Left ventricle myocardium superior (tissue), 1 donor: ENCODE measurements at places on chromosomes 1 and 21. TPM values are rescaled to one million over a fixed set of nuclear protein-coding genes. Genes with fewer than 3 reads are reported as not detected.

The CRP gene
- total RNA-seq, result not detected

The RAB7B gene
- 1.6 TPM for total RNA-seq

DNA sequence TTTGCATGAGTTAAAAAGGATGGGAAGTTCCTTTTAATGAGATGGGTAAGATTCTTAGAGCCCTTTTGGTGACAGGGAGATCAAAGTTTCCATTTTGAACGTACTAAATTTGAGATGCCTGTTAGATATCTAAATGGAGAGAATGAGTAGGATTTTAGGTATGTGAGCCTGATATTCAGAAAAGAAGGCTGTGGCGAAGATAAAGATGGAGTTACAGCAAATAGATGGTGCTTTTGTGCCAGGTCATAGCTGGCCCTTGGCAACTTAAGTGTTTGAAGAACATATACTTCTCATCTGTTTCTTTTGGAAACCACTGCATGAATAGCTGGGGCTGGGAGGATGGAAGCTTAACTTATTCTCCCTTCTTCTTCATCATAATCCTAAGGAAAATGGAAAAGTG lies 282.5 kb downstream of the PTBP2 start:
- no peak for DNase-seq

- DNase-seq, result no peak
Measured at GRCh38 chr1:17118268-17118667, 983 bp downstream of the PADI2 start.

GRCh38 chr21:31476263-31477022 lies 132.4 kb upstream of the TIAM1 start:
- DNase-seq, result no peak

DNA sequence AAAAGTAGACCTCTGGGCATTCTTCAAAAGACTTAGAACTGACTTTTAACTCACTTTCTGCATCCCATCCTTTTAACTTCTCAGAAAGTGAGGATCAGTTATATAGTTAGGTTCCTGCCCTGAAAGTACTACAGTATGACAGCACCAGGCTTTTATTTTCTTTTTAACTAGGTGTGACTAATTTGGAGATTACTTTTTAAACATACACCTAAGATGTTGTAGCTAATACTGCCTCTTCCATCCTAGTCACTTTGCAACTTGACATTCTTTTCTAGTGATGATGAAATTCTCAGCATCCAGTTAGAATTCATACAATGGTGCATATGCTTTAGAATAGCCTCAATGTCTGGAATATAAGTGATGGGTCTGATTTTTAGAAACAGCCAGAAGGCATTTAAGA lies 24.6 kb downstream of the RUNX1 start:
- no peak for DNase-seq

DNA sequence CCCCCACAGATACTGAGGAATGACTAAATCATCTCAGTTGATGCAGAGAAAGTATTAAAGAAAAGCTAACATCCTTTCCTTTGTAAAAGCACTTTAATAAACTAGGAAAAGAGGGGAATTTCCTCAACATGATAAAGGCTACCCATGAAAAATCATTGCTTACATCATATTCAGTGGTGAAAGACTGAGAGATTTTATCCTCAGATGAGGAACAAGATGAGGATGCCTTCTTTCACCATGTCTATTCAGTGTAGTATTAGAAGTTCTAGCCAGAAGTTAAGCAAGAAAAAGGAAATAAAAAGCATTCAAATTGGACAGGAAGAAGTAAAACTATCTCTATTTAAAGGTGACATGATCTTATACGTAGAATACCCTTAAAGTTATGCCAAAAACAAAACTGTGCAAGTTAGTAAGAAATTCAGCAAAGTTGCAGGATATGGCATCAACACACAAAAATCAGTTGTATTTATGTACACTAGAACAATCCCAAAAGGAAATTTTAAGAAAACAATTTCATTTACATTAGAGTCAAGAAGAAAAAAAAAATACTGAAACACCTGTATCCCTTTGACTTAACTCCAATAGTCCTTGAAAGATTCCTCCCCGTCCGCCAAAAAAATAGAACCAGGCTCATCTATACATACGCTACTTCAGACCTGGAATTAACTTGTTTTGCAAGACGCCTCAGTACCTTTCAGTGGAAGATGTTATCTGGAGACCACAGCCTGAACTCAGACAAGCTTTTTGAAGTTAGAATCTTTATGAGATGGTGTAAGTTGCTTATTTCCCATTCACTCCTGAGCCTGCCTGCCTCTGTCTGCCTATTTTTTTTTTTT lies 17.5 kb downstream of the ZMYM4 start:
- DNase-seq, result no peak

- no peak for DNase-seq
Measured at GRCh38 chr1:245475961-245476516, 321.3 kb downstream of the KIF26B start.

The CA6 gene
- not detected for total RNA-seq

DNA sequence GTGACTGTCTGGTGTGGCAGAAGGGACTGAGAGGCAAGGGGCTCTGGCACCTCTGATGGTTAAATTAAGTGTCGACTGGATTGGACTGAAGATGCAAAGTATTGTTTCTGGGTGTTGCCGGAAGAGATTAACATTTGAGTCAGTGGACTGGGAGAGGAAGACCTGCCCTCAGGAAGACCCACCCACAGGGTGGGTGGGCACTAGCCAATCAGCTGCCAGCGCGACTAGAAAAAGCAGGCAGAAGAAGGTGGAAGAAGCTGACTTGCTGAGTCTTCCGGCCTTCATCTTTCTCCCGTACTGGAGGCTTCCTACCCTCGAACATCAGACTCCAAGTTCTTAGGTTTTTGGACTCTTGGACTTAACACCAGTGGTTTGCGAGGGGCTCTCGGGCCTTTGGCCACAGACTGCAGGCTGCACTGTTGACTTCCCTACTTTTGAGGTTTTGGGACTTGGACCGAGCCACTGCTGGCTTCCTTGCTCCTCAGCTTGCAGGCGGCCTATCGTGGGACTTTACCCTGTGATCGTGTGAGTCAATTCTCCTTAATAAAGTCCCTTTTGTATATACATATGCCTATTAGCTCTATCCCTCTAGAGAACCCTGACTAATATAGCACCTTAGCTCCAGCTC lies 79.6 kb downstream of the KAZN start:
- DNase-seq, result no peak

DNA sequence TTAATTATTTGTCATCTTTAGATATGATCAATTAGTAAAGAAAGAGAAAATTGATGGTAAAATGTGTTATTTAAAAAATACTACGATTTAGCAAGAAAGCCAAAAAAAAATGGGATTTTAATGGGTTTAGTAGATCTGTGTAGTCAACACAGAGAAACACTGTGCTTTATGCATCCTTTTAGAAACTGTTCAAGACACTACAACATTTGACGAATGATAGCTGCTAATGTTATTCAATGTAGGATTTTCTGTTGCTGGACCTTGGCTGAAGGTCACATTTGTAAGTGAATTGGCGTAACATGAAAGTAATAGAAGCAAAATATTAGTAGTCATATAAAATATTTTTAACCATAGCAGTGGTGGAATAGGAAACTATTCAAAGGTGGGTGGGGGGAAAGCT lies 1293.9 kb downstream of the NCAM2 start:
- no peak for DNase-seq

GRCh38 chr1:45583666-45584350 lies at the start of gene NASP:
Gene NASP (plus strand): TSS chr1:45584041. CDS start chr1:45584147, 106 bp downstream.
- DNase-seq, result peak; percentile 93

The COL18A1 gene
- total RNA-seq, result 52.4 TPM

GRCh38 chr1:93394514-93394913 lies 48.8 kb downstream of the DR1 start:
- DNase-seq, result no peak

DNA sequence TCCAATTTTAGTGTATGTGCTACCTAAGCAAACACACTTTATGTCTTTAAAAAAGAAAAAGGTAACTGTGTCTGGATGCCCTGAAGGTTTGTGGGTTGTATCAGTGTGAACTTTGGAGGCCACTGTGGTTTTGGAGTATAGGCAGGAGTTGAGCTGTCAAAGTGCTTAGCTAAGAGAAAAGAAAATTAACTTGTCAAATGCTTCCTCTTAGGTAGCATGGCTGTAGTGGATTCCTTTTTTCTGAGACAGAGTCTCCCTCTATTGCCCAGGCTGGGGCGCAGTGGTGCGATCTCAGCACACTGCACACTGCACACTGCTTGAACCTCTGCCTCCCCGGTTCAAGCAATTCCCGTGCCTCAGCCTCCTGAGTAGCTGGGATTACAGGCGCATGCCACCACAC lies 11.2 kb upstream of the SLC41A1 start:
- no peak for DNase-seq

DNA sequence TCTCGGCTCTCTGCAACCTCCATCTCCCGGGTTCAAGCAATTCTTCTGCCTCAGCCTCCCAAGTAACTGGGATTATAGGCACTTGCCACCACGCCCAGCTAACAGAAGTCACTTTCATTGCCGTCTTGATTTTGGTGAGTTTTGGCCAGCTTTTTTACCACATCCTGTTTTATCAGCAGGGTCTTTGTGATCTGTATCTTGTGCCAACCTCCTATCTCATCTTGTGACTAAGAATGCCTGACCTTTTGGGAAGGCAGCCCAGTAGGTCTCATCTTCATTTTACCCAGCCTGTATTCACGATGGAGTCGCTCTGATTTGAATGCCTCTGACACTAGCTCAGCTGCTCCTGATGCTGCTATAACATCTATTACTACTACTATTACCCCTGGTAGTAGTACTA lies 46.8 kb upstream of the BARHL2 start:
- DNase-seq, result no peak

The MMEL1 gene
- total RNA-seq, result not detected

- no peak for DNase-seq
Measured at GRCh38 chr1:202831906-202832305, 21.2 kb downstream of the PCAT6 start.
